ENCODE measurements at places on chromosomes 6 and 20. TPM values are rescaled to one million over a fixed set of nuclear protein-coding genes. Genes with fewer than 3 reads are reported as not detected.

MUCL3 gene
- polyA plus RNA-seq, result not detected

CPNE5 gene
- polyA plus RNA-seq, result 125 TPM

CD93 gene
- polyA plus RNA-seq, result 0.81 TPM

SLC13A3 gene
- 0.09 TPM for polyA plus RNA-seq

ARG1 gene
- polyA plus RNA-seq, result not detected

SCRT2 gene
- polyA plus RNA-seq, result not detected

EPM2A gene
- 6.2 TPM for polyA plus RNA-seq

UNC5CL gene
- 4.5 TPM for polyA plus RNA-seq

RALGAPA2 gene
- 6.4 TPM for polyA plus RNA-seq

ENPP5 gene
- polyA plus RNA-seq, result 0.13 TPM

TAB2 gene
- 31.6 TPM for polyA plus RNA-seq

ZNF184 gene
- polyA plus RNA-seq, result 6.9 TPM

SRMS gene
- 0.54 TPM for polyA plus RNA-seq

TGM3 gene
- not detected for polyA plus RNA-seq

C6orf47 gene
- polyA plus RNA-seq, result 7.6 TPM

ZSCAN12 gene
- polyA plus RNA-seq, result 3.5 TPM

FAM209B gene
- 2.0 TPM for polyA plus RNA-seq

SNX9 gene
- 14.0 TPM for polyA plus RNA-seq

SPDEF gene
- polyA plus RNA-seq, result 0.32 TPM

ZNF391 gene
- polyA plus RNA-seq, result 1.4 TPM

GCNT2 gene
- 6.8 TPM for polyA plus RNA-seq

CCN6 gene
- polyA plus RNA-seq, result not detected

TLDC2 gene
- 0.12 TPM for polyA plus RNA-seq

MCM8 gene
- polyA plus RNA-seq, result 4.4 TPM

SOBP gene
- polyA plus RNA-seq, result 0.87 TPM

SAMD10 gene
- 34.2 TPM for polyA plus RNA-seq

HLA-DMB gene
- 656 TPM for polyA plus RNA-seq

NKX2-2 gene
- not detected for polyA plus RNA-seq

ZBP1 gene
- polyA plus RNA-seq, result 96.2 TPM

MDFI gene
- polyA plus RNA-seq, result not detected

SLC25A27 gene
- polyA plus RNA-seq, result 0.81 TPM

OR2J3 gene
- not detected for polyA plus RNA-seq

FABP7 gene
- polyA plus RNA-seq, result not detected

SIRPB1 gene
- 1.3 TPM for polyA plus RNA-seq

SAPCD1 gene
- polyA plus RNA-seq, result 21.5 TPM

KCNK17 gene
- 0.07 TPM for polyA plus RNA-seq

GRM1 gene
- polyA plus RNA-seq, result not detected

NKX2-4 gene
- polyA plus RNA-seq, result not detected

MRAP2 gene
- polyA plus RNA-seq, result not detected

SMIM28 gene
- not detected for polyA plus RNA-seq

CENPQ gene
- polyA plus RNA-seq, result 3.3 TPM

THBS2 gene
- polyA plus RNA-seq, result not detected

All from B cell (primary cell).